Sigmoid colon (tissue), 7 donors: ENCODE measurements at places on chromosomes 12 and 14.

- no peak for DNase-seq
Observed at GRCh38 chr14:22976620-22977433, 5.5 kb downstream of the AJUBA start.

DNA sequence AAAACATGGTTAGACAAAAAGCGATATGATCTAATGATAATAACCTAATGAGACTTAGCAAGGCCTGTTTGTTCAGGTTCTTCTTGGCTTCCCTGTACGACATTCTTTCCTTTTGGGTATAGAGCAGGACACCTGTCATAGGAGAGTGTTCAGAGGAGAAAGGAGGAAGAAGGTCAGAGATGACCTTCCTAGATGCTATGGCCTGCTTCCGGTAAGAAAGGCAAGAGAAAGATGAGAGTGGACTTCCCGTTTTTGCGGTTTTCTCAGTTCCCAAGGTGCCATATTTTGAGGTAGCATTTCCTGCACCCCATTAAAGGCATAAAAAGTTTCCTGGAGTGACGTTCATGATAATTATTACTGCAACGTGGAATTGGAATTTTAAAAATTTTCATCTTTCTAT lies 8.7 kb downstream of the CLEC4E start:
- DNase-seq, result no peak

GRCh38 chr14:105866841-105867321 lies 340.5 kb downstream of the TMEM121 start:
- DNase-seq, result peak; percentile 55

GRCh38 chr12:52212701-52213563 lies 20.1 kb upstream of the KRT7 start:
- peak; percentile 54 for DNase-seq

DNA sequence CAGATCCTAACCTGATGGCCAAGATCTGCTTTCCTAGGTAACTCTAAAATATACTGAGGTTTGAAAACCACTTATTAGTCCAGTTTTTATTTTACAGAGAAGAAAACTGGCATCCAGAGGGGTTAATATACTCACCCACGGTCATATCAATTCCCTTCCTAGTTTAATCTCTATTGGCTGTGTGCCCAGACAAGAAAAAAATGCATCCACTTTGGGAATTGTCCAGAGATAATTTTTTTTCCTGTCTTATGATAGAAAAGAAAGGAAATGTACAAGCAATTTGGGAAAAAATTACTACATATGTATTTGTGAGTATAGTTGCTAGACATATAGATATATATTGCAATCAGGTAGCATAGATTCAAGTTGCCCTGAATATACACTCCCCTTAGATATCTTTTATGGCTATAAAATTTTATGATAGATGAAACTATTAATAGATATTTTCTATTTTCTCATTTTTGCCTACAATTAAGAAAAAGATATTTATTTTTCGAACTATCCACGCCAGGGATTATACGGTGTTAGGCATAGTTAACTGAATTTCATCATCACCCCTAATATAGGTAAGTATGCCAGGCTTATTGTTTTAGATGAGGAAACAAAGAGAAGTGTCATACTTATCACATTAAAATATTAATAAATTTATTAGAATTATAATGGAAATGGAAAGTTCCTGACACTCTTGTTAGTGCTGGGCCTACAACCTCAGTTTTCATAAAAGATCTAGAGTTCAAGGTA lies 100.5 kb upstream of the SLC38A2 start:
- no peak for DNase-seq

DNA sequence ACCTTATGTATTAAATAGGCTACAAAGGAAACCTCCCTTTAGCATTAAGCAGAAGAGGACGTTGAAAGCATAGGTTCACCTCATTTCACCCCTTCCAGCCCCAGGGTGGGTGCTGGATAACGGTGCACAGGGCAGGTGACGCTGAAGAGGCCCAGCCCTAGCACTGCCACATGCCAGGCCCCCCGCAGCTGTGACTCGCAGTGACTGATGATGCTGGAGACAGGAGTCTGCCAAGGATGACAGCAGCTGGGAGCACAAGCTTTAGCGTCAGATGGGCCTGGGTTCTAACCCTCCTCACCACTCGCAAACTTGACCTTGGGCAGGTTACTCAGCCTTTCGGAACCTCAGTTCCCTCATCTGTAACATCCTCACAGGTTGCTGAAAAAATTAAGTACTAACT lies 76.7 kb downstream of the TBK1 start:
- DNase-seq, result no peak

DNA sequence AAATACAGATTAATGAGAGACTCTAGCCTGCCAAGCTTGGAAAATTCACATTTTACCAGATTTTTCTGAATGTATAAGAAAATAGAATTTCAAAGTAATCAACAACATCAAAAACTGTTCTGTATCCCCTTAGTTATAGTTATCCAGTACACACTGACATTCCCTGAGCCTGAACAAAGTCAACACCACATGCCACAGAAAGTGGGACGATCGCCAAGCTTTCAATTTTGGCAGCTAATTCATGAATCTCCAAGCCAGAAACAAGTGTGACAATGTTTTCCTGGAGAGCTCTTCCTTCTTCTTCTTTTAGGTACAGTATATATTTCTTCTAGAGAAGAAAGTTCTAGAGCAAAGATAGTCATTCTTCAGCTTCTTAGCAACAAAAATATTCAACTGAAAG lies 290.2 kb downstream of the PRKD1 start:
- DNase-seq, result no peak
